ENCODE measurements at places on chromosomes 6 and 20.

DNA sequence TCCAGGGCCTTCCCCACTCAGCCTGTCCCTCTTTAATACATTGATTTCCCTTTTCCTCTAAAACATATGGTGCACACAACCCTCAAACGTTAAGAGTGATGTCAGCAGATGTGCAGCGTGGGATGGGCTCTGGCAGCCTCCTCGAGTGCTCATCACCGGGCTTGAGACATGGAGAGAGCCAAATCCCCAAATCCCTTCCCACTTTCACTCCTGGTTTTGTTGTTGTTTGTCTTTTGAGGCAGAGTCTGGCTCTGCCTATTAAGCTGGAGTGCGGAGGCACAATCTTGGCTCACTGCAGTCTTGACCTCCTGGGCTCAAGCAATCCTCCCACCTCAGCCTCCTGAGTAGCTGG lies 5.8 kb upstream of the PLTP start:
- DNase-seq = no peak

- DNase-seq = peak; percentile 58
Measured at GRCh38 chr6:104711371-104711770, 148.3 kb downstream of the HACE1 start.

DNA sequence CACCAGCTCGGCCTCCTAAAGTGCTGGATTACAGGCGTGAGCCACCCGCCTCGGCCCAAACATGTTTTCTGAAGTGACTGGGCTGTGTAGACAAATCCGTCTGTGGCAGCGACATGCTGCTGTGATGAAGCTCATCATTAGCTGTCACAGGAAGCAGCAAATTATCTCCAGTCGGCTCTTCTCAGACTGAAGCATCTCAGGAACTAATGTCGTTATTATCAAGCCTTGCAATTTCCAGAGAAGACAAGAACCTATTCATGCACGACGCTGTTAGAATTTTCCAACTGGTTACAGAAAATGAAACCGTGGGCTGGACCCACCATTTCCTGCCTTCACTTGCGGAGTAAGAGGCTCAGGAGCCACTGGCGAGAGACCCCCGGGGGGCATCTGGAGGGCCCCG lies 17.1 kb upstream of the NTSR1 start:
- DNase-seq = no peak

- DNase-seq = no peak
Measured at GRCh38 chr6:96651816-96652215, 88.9 kb downstream of the FHL5 start.
